ENCODE measurements at places on chromosomes 11 and 22.
A peak's percentile ranks its signal among the peaks of the same experiment; 100 is the strongest.

- DNase-seq = peak; percentile 34
These were observed 51.8 kb downstream of the C11orf71 start for GRCh38 chr11:114348200-114349191.

DNA sequence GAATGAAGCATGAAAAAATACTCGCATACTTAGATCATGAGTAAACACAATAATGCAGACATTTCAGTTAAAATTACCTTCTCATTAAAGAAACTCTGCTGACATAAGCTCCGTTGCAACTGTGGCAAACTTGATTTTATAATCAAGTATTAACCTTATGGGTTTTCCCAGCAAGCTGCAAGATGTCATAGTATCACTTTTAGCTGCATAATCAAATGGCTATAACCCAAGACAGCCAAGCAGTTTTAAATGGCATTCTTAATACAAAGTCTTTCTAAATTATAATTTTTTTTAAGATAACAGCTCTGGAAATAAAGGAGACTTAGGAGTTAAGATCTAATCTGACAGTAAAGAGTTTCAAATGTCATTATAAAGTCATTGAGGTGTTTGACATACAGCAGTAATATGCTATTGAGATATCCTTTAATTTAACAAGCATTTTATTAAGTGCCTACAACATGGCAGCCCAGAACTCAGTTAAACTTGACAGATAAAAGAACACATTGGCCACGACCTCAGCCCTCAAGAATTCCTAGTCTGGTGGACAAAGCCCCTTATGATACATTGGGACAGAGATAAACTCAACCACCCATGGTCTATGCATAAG is 163.1 kb upstream of the FAT3 start:
- no peak for DNase-seq

DNA sequence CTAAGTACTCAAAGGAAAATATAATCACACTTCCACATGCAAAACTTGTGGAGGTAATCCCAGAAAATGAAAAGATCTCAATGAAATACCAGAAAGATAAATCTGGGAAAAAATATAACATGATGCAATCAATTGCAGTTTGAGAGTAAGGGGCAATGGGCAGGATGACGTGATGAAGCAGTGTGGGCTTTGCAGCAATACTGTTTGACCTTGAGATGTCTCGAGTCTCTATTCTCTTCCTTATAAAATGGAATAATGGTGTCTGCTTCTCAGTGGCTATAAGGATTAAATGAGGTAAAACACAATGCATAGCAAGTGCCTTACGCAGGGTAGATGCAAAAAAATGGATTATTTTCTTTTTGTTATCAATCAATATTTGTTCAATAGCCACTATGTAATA is 447.5 kb downstream of the BUD13 start:
- no peak for DNase-seq

- DNase-seq = no peak
These were observed 16.1 kb downstream of the NCAPD3 start for GRCh38 chr11:134207538-134208239.

DNA sequence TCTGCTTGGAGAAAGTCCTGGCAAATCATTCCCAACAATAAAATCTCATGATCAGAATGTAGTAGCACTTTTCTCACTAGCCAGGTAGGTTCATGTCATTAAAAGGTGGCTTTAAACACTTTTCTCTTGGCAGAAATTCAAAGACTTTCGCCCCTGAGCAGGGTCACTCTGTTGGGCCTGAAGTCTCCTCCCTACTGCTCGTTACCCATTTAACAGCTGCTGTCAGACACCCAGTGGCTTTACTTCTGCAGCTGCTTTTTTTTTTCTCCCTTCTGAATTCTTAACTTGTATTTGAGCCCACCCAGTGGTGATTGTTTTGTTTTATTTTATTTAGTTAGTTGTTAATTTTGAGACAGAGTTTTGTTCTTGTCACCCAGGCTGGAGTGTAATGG is 25.0 kb downstream of the ARHGAP8 start:
- DNase-seq = no peak

DNA sequence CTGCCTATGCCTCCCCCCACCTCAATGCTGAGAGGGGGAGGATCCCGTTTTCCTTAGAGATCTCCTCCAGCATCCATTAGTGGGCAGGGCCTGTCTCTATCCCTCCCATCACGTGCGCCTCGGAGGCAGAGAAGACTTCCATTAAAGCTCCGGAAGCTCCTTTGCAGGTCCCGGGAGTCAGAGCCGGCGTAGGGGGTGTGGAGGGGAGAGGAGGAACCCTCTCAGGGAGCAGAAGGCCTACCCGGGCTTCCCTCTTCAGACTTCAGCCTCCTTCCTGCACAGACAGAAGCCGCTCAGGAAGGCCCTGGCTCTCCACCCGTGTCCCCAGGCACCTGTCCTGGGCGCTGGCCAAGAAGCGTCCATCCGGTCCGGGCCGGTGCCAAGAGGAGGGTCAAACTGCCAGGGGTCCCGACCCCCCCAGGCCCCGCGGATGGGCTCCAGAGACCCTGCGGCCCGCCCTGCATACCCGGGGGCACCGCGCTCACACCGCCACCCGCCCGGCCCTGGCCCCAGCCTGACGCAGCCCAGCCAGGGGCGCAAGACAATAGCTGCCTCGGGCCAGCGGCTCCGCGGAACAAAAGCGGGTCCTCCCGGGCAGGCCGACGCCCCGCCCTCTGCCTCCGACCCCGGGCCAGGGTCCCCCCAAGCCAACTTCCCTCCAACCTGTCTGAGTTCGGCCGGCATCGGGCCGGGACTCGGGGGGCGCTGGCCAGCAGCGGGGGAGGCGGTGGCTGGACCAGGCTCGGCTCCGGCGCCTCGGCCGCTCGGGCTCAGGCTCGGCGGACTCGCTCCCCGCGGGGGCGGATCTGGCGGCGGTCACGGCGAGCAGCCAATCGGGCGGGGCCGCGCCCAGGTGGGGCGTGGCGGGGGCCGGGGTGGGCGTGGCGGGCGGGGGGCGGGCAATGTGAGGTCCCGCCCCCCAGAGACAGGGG is 29.9 kb downstream of the ARVCF start:
- DNase-seq = peak; percentile 60

DNA sequence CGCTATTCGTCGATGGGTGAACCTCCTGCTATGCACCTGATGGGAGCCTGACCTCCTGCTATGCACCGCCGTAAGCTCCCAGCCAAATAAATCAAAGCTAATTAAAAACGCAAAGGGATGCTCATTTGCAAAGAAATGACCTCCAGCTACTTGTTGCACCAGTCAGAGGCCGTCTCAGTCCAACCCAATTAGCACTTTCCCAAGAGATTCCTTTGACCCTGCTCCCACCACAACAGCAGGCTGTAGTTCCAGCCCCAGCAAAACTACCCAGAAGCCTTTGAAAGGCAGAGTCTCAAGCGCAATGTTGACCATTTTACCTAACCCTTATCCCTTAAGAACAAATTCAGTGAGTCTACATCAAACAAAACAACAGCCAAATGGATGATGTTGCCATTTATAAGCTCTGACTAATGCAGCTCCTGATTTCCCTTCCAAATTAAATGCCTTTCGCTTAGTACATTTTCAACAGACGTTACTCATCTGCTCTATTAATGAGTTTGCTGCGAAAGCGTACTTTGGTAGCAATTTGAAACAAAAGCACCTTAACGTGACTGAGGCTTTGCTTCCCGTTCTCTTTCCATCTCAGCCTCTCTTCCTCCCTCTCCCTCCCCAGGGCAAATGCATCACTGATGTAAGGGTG is 17.2 kb upstream of the BSX start:
- DNase-seq = no peak

DNA sequence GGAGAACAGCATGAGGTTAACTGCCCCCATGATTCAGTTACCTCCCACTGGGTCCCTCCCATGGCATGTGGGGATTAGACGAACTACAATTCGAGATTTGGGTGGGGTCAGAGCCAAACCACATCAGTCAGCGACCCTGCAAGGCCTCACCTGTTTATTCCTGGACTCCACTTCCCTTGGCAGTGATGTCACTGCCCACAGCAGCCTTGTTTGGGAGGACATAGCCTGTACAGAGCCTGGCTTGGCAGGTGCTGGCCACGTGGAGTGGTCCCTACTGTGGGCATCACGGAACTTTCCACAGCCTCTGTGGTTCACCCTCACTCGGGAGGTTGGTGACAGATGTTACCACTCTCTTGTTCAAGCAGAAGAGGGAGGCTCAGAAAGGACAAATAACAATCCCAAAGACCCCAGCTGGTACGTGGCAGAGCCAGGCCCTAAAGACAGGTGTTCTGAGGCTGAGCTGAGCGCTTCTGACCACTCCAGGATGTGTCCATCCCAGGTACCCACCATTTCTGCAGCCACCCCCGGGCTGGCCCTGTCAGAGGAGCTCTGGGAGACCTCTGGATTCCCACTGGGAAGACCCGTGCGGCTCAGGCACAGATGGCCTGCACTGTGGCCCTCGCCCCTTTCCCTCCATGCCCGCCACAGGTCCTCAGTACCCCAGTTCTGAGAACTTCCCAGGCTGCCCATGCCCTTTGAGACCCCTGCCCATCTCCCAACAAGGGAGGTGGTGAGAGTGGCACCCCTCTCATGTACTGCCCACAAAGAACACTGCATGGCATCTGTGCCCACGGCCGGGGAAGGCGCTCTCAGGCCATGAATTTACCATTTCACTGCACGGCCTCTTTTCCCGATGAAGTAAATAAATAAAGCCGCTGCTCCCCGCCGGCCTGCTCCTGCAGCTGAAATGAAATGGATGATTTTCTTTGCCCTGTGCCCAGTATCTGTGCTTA is 605.8 kb downstream of the TBC1D22A start:
- DNase-seq = no peak

GRCh38 chr11:10410106-10410843 is 44.8 kb upstream of the AMPD3 start:
- DNase-seq = no peak

Data from right renal cortex interstitium (tissue), 3 donors.